Skin of body (tissue), 3 donors: ENCODE measurements at places on chromosomes 1 and 21. TPM values are rescaled to one million over a fixed set of nuclear protein-coding genes. Genes with fewer than 3 reads are reported as not detected.
A peak's percentile ranks its signal among the peaks of the same experiment; 100 is the strongest.

SERTAD4 gene
- total RNA-seq = 5.7 TPM

GRCh38 chr1:60972841-60973364 is 109.5 kb upstream of the NFIA start:
- DNase-seq = no peak

GRCh38 chr1:200330741-200331428 is 79.0 kb downstream of the ZNF281 start:
- peak; percentile 0 for DNase-seq

CLCA1 gene
- total RNA-seq = not detected

GRCh38 chr1:9440763-9441194 is 98.5 kb upstream of the SLC25A33 start:
- no peak for DNase-seq

GRCh38 chr1:89425056-89425455 is 61.2 kb downstream of the GBP6 start:
- DNase-seq = no peak

- no peak for DNase-seq
Measured at GRCh38 chr1:210499956-210500355, 171.3 kb downstream of the HHAT start.

DNA sequence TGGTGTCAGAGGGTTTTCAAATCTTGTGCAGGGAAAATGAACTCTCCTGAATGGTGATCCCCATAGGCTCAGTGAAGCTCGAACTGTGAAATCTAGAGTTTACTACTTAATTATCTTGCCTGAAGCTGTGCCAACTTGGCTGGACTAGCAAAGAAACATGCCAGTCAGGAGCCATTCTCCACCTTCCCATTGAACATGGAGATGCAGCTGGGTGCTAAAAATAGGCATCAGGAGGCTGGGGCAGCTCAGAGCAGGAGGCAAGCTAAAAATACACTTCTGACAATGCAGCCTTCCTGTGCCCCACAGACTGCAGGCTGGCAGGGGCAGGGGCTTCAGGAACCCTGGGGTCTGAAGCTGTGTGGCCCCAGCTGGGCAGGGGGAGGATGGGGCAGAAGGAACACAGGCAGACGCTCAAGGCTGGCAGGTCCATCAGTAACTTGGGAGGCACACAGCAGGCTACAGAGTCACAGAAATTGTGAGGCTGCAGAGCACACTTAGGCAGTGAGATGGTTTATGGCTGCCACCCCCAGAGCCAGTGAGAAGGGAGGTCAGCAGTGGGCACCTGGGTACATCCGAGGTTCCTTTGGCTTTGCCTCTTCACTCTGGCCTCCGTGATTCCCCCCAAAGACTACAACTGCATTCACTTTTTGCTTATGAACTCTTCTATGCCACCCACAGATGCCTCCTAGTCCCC is 155.4 kb upstream of the KCND3 start:
- no peak for DNase-seq
